ENCODE measurements at places on chromosomes 7 and 10. TPM values are rescaled to one million over a fixed set of nuclear protein-coding genes. Genes with fewer than 3 reads are reported as not detected.
A peak's percentile ranks its signal among the peaks of the same experiment; 100 is the strongest.

- DNase-seq: peak; percentile 58
Observed at GRCh38 chr10:4194231-4194630, 409.2 kb upstream of the KLF6 start.

- DNase-seq: no peak
Observed at GRCh38 chr10:72037811-72038210, 50.5 kb downstream of the SPOCK2 start.

DNA sequence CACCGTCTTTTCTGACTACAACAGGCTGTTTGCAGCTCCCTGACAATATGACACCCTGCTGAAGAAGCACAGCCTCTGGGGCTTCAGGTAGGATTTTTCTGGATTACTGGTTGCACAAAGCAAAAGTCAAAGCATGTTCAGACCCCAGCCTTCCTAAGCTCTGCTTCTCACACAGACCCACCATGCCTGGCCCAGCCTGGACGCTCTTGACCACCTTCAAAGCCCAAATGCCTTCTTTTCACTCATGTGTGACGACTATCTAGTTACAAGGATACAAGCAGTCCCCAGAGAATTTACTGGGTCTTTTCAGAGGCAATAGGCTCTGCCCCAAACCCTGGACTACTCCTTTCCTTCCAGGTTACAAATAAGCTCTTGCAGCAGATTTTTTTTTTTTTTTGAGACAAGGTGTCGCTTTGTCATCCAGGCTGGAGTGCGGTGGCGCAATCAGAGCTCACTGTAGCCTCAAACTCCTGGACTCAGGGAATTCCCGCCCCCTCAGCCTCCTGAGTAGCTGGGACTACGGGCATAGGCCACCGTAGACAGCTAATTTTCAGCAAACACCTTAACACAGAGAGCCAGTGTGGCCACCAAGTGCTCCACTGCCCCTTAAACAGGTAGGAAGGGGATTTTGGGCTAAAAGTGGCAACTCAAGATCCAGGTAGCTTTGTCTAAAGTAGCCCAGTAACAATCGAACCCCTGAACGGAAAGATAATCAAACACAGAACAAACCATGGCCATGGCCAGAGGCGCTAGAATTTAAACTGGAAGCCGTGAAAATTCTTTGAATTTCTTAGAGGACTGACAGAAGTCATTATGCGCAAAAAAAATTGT is 16.2 kb downstream of the SVIL start:
- DNase-seq: peak; percentile 81

DNA sequence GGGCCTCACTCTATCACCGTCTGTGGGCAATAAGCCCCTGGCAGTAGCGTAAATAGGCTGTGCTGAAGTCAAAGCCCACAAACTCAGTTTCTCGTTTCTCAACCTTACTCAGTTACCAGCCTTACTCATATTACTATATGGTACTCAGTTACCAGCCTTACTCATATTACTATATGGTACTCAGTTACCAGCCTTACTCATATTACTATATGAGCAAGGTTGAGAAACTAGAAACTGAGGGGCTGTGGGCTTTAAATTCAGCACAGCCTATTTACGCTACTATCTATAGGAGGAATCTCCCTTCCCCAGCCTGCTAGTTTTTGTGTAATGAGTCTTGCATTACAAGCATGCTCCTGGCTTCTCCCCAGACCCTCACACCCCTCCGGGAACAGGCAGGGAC is 35.4 kb downstream of the CCDC3 start:
- no peak for DNase-seq

- DNase-seq: no peak
Observed at GRCh38 chr10:69421611-69422308, 5.0 kb upstream of the TACR2 start.

DNA sequence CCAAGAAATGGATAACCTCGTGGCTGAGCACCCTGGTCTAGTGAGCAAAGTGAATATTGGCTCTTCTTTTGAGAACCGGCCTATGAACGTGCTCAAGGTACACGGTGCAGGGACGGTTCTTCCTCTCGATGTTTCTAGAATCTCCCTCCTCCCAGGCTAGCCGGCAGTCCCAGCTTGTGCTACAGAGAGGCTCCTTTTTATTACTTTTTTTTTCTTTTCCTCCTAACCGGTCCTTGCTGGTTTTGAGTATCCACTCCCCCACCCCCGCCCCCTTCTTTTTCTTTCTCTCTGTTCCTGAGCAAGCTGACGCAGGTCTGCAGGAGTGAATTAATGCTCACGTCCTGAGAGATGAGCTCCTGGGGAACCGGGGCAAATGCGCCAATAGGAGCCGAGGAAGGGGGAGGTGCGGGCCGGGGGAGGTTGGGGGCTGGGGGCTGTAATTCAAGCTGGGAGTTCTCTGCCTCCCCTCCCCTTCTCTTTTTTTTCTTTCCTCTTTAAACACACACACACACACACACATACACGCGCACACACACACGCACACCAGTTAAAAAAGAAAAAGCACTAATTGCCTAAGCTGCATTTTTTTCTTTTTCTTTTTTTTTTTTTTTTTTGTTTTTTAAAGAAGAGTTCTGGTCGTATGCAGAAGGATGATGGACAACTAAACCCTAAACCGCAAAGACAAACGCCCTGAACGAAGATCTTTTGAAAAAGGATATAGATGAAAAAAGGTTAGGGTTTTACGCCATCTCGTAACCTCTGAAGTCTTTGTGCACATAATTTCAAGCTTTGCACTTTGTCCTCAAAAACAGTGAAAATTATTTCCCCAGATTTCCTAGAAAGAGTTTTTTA is 6.6 kb downstream of the CPA2 start:
- DNase-seq: peak; percentile 76

GRCh38 chr7:1514995-1515401 is 10.8 kb upstream of the INTS1 start:
- DNase-seq: no peak

- peak; percentile 47 for DNase-seq
Observed at GRCh38 chr7:31373337-31374289, 33.1 kb upstream of the NEUROD6 start.

DNA sequence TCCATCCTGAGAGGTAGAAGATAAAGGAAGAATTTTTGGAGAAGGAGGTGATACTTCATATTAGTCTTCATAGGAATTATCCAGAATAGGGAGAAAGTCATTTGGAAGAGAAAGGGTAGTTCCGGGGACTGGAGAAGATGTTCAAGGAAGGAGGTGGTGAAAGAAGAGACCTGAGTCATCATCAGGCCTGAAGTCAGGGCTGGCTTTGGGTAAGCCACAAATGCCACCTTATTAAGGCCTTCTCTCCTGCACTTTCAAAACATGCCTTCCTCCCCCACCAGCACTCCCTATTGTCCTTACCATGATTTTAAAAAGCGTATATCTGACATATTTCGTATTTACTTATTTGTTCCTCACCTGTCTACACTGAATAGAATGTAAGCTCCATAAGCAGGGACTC is 112.2 kb upstream of the LRGUK start:
- DNase-seq: peak; percentile 23

GRCh38 chr7:13560441-13560840 is 429.0 kb downstream of the ETV1 start:
- DNase-seq: peak; percentile 32

DNA sequence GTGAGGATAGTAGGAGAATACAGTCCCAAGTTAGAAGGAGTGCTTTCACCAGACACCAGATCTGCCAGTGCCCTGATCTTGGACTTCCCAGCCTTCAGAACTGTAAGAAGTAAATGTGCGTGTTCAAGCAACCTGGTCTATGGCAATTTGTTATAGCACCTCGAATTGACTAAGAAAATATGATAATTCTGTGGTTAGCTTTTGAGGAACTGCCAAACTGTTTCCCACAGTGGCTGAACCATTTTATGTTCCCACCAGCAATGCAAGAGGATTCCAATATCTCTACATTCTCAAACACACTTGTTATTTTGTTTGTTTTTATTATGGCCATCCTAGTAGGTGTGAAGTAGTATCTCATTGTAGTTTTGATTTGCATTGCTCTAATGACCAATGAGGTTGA is 47.0 kb downstream of the RBM20 start:
- no peak for DNase-seq

- DNase-seq: no peak
Observed at GRCh38 chr7:93036149-93036640, 81.6 kb downstream of the SAMD9 start.

GRCh38 chr7:50347693-50348092 is 43.2 kb downstream of the IKZF1 start:
- DNase-seq: no peak

- peak; percentile 33 for DNase-seq
Observed at GRCh38 chr7:151251689-151252560, 3.4 kb upstream of the SMARCD3 start.

DNA sequence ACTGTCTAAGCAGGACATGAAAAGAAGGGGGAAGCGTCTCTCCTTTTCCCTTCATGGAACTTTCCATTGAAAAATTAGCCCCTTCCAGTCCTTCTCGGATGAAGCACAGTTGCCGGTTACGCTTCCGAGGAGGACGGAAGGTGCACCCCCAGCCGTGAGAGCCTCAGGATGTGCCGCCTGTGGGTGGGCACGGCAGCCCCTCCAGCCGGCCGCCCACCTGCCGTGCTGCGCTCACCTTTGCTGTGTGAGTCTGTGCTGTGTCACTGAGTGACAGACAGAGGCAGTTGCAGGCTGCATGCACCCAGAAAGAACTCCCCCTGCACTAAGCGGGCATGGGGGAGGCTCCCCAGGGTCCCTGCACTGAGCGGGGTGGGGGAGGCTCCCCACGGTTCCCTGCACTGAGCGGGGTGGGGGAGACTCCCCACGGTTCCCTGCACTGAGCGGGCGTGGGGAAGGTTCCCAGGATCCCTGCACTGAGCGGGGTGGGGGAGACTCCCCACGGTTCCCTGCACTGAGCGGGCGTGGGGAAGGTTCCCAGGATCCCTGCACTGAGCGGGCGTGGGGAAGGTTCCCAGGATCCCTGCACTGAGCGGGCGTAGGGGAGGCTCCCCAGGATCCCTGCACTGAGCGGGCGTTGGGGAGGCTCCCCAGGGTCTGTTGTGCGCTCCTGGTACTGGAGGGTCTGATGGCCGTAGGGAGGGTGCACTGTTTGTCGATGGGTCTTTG is 74.2 kb downstream of the DNAJB6 start:
- no peak for DNase-seq

GRCh38 chr7:137592232-137592896 is 248.8 kb upstream of the PTN start:
- peak; percentile 54 for DNase-seq

DNA sequence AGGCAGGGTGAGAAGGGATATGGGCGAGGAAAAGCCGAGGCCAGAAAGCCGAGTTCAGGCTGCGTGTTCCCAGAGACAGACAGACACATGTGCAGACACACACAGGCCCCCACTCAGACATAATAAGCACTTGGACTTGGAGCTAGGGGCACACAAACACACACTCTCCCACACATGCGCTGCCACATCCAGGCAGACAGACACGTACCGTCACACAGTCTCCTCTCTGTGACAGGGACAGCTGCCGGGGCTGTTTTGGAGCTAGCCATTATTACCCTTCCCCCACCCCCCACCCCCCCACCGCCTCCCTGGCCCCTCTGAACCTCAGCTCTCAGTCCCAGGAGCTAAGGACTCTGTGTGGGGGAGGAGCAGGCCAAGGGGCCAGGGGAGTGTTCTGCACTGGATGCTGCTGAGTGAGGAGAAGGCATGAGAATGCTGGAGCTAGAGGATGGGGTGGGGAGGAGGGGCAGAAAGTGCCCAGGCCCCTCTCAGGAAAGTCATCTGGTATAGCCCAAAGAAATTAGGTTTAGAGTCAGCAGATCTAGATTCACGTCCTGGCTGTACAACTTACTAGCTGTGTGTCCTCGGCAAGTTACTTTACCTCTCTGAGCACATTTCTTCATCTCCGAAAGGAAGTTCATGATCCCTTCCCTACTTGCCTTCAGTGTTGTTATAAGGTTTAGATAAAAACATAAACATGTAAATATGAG is 6.3 kb downstream of the PITX3 start:
- no peak for DNase-seq

GRCh38 chr7:105890290-105890997 is 14.0 kb upstream of the ATXN7L1 start:
- peak; percentile 61 for DNase-seq

DNA sequence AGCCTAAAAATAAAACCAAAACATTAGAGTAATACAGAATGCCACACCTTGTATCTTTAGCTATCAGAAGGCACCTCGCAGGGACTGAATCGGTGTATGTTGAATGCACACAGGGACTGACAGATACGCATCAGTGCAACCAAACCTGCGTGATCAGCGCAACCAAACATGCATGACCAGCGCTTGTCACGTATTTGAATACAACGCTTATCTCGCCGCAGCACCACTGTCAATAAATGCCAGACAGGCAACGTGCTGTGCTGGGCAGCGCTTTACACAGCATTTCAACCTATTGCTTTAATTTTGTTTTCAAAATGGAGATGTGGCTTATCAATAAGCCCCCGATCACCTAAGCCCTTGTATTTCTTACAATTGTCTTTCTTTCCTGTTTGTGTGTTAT is 242.4 kb downstream of the SFMBT2 start:
- DNase-seq: no peak

DNA sequence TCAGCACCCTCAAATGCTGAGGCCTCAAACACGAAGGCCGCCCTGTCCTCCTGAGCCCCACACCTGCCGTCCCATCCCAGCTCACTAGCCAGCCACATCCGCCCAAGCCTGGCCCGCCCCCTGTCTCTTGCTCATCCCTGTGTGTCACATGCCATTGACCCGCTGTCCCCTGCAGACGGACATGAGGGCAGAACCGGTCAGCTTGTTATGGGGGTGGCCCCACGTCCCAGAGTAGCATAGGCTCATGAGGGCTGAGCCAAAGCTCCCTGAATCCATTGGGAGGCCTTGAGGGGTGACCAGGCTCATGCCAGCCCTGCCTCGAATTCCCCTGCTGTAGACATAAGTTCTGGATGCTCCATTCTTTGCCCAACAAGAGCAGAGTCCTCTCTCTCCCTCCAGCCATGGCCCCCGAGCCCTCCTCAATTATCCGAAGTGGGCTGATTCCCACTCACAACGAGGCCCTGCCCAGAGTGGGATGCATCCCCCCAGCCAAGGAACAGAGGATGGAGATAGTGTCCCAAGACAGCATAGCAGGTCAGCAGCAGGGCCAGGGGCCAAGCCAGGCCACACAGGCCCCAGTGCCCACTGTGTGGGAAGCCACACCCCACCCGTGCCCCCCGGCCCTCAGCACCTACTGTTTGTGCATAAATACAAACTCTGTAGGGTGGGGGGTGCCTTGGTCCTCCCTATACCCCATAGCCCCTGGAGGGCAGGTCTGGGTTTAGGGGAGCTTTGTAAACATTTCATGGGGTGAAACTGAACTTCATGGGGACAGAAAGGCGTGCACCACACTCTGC is 42.1 kb downstream of the EBF3 start:
- DNase-seq: no peak

GRCh38 chr7:17725821-17726220 is 214.5 kb downstream of the SNX13 start:
- DNase-seq: no peak

ACSM6 gene
- not detected for total RNA-seq

PLAC9 gene
- not detected for total RNA-seq

SPDYE5 gene
- total RNA-seq: not detected

WEE2 gene
- total RNA-seq: not detected

TIMM23B gene
- total RNA-seq: 27.1 TPM

PSPH gene
- total RNA-seq: 191 TPM

MSS51 gene
- 1.8 TPM for total RNA-seq

CPA4 gene
- total RNA-seq: 107 TPM

CFAP70 gene
- total RNA-seq: 1.3 TPM

ACTL6B gene
- not detected for total RNA-seq

SH2B2 gene
- total RNA-seq: 3.4 TPM

ITGB8 gene
- 41.9 TPM for total RNA-seq

GAD2 gene
- total RNA-seq: not detected

TMEM60 gene
- total RNA-seq: 9.5 TPM

ANKRD61 gene
- total RNA-seq: not detected

NUTM2E gene
- total RNA-seq: not detected
